ENCODE measurements at places on chromosomes 3 and 15. TPM values are rescaled to one million over a fixed set of nuclear protein-coding genes. Genes with fewer than 3 reads are reported as not detected.

MYH15 gene
- not detected for total RNA-seq

HCLS1 gene
- total RNA-seq: 115 TPM

HHATL gene
- total RNA-seq: not detected

FOXB1 gene
- total RNA-seq: not detected
